ENCODE measurements at places on chromosomes 16 and 17.

GRCh38 chr16:66318505-66318904 lies 48.0 kb upstream of the CDH5 start:
- DNase-seq: no peak

- no peak for DNase-seq
Measured at GRCh38 chr17:46869296-46869695, 17.9 kb downstream of the WNT9B start.

DNA sequence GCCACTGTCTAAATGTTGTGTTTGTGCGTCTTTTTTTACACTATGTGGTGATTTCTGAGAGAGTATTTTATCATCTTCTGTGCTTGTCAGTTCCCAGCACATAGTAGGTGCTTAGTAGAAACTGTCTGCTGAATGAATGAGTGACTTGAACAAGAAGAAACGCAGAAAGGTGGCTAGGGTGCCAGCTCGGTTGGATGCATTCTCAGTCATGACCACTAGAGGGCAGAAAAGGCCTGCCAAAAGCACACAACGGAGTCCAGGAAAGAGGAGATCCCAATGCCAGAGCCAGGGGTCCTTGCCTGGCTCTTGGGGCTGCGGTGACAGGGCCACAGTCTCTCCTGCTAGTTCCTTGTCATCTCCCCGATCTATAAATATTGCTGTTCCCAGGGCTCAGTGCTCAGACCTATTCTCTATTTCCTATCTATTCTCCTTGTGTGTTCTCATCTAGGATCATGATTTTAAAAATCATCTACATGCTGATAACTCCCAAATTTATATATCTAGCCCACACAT lies 57.3 kb upstream of the CCL1 start:
- peak; percentile 9 for DNase-seq

GRCh38 chr17:70238646-70239045 lies 69.3 kb downstream of the KCNJ2 start:
- DNase-seq: no peak

GRCh38 chr17:81418710-81419318 lies 23.6 kb downstream of the BAHCC1 start:
- DNase-seq: no peak

DNA sequence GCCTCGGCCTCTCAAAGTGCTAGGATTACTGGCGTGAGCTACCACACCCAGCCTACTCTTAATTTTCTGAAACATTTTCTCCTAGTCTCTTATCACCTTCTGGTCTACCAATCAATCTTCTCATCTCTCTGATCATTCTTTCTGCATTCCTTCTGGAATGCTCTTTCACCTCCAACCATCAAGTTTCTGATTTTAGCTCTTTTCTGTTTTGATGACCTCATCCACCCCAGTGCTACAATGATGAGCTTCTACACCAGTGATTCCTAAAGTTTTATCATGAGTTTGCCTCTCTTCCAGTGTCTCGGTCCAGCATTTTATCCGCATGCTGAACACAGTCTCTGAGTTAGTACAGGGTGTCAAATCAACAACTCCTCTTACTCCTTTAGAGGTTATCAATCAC lies 31.5 kb downstream of the NME2 start:
- DNase-seq: no peak

DNA sequence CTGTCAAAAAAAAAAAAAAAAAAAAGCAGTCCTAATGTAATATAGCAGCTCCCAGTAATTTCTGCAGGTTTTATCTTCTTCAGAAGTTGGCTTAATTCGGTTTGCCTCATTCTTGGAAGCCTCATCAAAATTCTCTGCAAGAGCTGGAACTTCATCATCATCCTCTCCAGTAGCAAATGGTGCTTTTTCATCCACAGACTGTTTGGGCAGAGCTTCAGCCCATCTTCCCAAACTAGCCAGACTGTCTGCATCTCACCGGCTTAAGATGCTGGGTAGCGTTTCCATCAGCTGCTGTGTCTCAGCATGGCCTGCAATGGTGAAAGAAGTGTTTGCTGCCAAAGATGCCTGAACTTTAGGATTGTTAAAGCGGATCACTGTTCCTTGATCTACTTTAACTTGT lies 112.6 kb downstream of the AIPL1 start:
- DNase-seq: no peak

DNA sequence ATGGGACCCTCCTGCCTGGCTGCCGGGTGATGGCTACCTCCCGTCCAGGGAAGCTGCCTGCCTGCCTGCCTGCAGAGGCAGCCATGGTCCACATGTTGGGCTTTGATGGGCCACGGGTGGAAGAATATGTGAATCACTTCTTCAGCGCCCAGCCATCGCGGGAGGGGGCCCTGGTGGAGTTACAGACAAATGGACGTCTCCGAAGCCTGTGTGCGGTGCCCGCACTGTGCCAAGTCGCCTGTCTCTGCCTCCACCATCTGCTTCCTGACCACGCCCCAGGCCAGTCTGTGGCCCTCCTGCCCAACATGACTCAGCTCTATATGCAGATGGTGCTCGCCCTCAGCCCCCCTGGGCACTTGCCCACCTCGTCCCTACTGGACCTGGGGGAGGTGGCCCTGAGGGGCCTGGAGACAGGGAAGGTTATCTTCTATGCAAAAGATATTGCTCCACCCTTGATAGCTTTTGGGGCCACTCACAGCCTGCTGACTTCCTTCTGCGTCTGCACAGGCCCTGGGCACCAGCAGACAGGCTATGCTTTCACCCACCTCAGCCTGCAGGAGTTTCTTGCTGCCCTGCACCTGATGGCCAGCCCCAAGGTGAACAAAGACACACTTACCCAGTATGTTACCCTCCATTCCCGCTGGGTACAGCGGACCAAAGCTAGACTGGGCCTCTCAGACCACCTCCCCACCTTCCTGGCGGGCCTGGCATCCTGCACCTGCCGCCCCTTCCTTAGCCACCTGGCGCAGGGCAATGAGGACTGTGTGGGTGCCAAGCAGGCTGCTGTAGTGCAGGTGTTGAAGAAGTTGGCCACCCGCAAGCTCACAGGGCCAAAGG lies 36.8 kb downstream of the NLRC5 start:
- DNase-seq: no peak

DNA sequence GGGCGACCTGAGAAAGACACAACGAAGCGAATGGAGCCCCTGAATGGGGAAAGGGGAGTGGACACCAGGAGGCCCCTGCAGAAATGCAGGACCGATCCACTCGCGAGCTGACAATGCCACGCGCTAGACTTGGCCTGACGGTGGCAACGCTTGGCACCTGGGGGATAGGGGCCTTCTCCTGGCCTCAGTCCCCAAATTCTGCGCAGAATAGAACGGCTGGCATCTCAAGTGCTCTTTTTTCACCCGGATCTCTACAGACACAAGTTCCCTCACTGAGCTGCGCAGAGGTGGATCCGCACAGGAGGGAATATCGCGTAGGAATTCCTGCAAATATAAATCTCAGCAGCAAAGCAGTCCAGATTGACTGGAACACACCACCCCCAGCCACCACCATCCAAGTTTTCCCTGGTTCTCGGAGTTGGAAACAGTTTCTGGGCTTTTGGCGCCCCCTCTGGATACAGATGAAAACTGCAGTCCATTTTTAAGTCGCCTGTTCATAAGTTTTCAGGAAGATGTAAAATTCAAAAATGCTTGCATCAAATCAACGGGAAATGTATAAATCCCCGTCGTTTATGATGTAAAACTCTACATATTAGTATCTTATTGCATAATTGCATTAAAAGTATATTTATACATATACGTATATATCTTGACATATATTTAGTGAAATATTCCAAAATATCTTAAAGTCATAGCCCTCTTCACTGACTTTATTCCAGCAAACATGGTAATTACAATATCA lies 2.3 kb upstream of the SOX9 start:
- peak; percentile 76 for DNase-seq

GRCh38 chr16:87327798-87328495 lies 10.8 kb upstream of the C16orf95 start:
- DNase-seq: no peak

DNA sequence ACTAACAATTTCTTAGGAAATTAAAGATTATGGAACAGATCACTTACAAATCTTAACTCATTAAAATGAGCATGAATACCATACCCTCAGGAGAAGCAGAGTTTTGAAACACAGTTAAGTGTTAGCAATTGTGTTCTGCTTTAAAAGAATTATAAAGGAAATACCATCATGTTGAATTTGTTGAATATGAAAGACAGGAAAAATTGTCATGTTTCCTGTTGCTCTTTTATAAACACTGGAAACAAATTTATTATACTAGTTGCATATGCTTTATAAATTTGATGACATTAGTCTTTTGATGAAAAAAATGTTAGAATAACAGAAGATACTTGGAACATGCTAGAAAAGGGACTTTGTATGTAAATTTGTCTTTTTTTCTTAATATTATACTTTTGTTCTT lies 59.7 kb downstream of the VMP1 start:
- DNase-seq: no peak

GRCh38 chr17:66737524-66737923 lies 97.4 kb upstream of the CACNG5 start:
- no peak for DNase-seq

DNA sequence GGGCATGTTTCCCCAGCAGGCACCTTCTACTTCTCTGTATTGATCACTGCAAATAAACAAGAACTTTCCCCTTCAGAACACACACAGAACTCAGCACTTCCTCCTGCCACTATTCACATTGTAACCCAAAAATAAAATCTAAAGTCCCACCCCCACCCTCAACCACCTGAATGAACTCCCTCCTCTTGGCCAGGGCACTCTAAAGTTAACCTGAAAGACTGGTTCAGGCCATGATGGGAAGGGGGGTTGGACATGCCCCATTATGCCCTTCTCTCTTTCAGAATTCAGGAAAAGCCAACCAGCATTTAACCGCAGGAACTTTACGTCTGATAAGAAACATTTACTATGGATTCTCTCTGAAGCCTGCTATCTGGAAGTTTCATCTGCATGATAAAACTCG lies 27.4 kb upstream of the CCL2 start:
- DNase-seq: no peak

DNA sequence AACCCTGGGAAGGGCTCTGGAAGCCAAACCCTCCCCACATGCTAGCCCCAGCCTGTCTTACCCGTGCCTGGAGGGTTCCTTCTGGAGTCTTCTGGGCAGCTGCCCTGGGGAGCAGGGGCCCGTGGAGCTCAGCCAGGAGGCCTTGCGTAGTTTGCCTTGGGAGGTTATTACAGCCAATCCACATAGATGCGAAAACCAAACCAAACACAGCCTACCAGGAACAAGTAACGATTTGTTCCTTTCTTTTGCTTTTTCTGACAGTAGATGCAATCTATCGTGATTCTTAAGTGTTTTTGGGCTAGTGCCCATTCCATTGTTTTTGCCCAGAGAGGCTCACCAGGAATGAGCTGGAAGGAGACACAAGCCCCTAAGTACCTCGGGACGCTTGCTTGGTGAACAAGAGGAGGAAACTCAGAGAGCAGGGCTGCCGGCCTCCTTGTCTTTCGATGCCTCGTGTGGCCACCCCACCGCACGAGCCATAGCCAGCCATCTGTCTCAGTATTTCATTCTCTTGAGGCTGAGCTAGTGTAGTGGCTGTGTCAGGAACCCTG lies 102.7 kb upstream of the NOL11 start:
- DNase-seq: peak; percentile 24

- no peak for DNase-seq
Measured at GRCh38 chr17:76951375-76951905, 83.2 kb downstream of the MGAT5B start.

GRCh38 chr16:75491876-75492275 lies 3.4 kb downstream of the CHST6 start:
- DNase-seq: peak; percentile 75

DNA sequence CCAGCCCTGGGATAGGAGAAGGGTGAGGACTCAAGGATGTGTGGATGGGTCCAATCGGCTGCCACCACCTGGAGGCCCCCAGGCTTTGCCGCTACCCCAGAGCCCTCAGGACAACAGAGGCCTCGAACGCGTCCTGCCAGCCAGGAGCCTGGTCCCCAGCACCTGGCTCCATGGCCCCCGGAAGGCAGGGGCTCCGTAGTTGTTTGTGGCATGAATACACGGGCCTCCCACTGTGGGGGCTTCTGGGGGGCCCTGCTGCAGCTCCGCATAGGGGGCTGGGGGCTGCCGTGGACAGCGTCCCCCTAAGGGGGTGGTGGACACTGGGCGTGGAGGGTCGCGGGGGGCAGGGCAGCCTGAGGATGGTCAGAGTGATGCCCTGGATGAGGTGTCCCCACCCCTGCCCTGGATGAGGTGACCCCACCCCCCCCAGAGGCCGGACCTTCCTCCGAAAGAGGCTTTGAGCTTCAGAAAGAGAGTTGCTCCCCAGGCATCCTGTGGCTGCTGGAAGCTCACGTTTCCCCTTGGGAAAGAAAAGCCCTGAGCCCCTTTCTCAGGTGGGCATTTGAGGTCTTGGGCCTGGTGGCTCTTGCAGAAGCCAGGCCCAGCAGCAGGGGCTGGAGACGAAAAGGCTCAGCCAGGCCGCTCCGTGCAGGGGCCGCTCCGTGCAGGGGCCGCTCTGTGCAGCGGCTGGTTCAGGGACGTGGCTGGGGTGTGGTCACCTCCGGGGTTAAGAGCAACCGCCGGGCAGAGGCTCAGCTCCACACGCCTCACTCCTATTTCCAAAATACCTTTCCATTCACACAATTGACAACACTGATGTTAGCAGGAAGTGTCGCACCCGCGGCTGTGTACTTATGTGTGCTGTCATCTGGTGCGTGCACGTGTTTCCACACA lies 40.3 kb upstream of the GNG13 start:
- no peak for DNase-seq

GRCh38 chr17:37689317-37689716 lies 46.1 kb upstream of the DDX52 start:
- DNase-seq: no peak

- DNase-seq: no peak
Measured at GRCh38 chr16:396605-397004, 394 bp upstream of the NME4 start.

- DNase-seq: no peak
Measured at GRCh38 chr16:77825196-77825595, 36.8 kb downstream of the VAT1L start.

GRCh38 chr17:31371511-31372097 lies 19.9 kb upstream of the RAB11FIP4 start:
- no peak for DNase-seq

GRCh38 chr16:72644911-72645310 lies 403.0 kb downstream of the ZFHX3 start:
- no peak for DNase-seq

DNA sequence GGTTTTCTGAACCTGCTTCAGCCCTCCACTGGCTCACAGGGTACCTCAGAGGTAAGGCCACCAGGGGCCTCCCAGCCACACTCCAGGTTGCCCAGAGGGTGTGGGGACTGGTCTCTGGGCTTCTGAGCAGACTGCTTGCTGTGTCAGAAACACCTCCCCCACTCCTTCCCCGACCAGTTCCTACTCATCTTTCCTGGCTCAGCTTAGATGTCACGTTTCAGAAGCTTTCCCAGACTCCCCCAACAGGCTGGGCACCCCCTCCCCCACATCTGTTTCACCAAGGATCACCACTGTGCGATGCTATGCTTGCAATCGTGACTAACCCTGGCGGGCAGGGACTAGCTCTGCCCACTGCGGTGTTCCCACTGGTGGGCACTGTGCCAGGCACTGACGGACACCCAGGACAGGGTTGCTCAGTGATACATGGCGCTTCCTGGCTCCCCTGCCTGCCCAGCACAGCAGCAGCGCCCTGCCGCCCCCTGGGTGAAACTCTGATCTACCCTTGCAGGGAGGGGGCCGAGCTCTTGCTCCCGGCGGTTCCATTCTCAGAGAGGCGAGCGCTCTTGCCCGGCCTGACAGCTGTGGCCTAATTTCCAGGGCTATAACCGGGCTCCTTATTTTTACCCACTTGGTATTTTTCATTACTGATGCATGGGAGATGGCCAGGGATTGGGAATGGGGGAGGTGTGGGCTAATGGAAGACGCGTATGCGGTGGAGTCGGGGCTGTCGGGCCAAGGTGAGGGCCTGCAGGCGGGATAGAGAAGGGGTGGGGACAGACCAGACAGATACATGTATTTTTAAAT lies 29.4 kb upstream of the MTSS2 start:
- DNase-seq: peak; percentile 38

Data from hippocampal formation (tissue), 2 donors.